ENCODE measurements at places on chromosomes 7 and 10. TPM values are rescaled to one million over a fixed set of nuclear protein-coding genes. Genes with fewer than 3 reads are reported as not detected.

DNA sequence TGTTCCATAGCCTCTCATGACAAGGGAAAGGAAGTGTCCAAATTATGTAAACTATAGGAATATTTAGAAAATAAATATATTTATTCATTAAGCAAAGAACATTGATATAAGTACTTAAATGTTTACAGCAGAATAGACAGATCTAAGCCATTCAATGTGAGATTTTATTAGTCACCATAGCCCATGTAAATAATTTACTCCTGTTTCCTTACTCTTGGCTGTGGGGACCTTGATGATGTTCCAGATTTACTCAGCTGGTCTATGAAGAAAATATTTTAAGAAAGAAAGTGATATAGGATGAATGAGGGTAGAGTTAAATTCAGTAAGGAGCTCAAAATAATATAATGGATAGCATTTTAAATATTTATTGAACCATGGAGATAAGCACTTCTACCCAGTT is 442.6 kb upstream of the KLF6 start:
- no peak for DNase-seq

- DNase-seq = peak; percentile 24
These were observed 52.4 kb downstream of the NPTX2 start for GRCh38 chr7:98669329-98670000.

GRCh38 chr10:50231515-50232260 is 19.6 kb downstream of the ASAH2 start:
- DNase-seq = no peak

- DNase-seq = peak; percentile 76
These were observed 6.1 kb downstream of the KCNH2 start for GRCh38 chr7:150972023-150972468.

DNA sequence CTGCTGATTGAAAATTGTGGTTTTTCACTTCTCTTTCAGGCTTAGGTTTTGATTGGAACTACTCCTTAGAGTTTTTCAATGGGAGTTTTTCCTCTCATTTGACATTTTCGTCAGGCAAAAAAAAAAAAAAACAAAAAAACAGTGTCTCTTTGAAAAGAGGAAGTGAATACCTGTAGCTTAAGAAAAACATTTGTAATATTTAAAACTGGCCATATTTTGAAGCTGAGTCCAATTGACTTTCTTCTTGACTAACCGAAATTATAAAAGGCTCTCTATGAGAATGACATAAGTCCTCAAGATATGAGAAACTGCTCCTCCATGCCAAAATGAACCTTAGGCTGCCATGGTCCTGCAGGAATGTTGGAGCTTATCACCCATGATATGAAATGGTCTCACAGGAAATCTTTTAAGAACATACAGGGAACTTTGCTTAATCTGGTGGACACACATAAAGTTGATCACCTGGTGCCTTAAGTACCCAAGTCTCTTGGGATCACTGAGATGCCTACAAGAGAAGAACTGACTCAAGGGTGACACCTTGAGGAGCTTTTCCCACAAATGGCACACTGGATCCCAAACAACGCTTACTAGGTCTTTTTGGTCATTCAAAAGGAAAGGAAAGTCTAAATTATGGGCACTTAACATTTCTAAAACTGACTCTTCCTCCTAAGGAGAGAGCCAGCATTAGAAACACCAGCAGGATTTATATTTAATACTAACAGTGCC is 263.4 kb downstream of the CDC14C start:
- no peak for DNase-seq

NPFFR1 gene
- total RNA-seq = not detected

ZPBP gene
- not detected for total RNA-seq

DNA sequence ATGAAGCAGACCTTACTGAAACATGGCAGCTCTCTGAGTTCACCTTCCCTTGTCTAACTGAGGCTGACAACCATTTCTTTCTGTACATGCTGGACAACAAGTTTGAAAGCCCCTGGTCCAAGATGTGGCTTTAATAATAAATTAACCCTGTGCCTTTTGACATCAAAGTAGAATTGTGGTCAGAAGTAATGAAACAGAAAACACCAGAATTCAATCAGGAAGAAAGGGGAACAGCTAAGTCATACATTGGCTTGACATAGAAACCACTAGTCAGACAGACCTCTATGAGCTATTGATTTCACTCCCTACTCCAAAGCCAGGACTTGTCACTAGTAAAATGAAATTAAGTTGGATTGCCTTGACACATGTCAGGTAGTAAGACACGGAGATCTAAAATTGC is 175.2 kb upstream of the ASAH2 start:
- no peak for DNase-seq

EGR2 gene
- total RNA-seq = 3.0 TPM

- no peak for DNase-seq
These were observed 62.4 kb upstream of the SDK1 start for GRCh38 chr7:3238525-3239210.

ITPRID1 gene
- total RNA-seq = not detected

GRCh38 chr10:72364239-72364777 is 9.6 kb upstream of the DNAJB12 start:
- DNase-seq = peak; percentile 96

DNA sequence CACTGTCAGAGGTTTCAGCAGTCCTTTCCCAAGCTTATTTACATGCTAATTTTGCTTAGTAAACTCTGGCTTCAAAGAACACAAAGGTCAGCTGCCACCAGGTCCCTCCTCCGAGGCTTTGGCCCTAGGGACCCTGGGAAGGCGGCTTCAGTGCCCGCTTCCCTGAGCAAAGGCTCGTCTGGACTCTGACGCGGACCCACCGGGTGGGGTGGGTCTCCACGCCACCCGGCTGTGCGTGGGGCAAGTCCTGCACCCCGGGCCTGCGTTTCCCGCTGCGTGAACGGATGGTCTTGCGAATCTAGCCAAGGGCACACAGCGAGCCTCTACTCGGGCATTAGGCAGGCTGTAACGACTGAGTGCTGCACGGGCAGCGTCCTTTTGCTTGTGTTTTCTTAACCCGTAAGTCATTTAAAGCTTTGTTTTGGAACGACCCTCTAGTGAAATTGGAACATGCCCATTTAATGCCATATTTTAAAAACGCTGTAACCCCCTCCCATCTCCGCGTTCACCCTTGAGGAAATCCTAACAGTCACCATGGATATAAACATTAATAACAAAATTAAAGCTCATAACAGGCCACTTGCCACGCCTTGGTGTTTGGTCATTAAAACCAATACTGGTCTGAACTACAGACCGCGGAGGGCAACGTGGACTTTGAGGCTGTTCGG is 828 bp downstream of the BNIP3 start:
- peak; percentile 77 for DNase-seq

FOXI2 gene
- 0.14 TPM for total RNA-seq

- DNase-seq = no peak
These were observed 652.8 kb upstream of the CELF2 start for GRCh38 chr10:10364902-10365301.

DNA sequence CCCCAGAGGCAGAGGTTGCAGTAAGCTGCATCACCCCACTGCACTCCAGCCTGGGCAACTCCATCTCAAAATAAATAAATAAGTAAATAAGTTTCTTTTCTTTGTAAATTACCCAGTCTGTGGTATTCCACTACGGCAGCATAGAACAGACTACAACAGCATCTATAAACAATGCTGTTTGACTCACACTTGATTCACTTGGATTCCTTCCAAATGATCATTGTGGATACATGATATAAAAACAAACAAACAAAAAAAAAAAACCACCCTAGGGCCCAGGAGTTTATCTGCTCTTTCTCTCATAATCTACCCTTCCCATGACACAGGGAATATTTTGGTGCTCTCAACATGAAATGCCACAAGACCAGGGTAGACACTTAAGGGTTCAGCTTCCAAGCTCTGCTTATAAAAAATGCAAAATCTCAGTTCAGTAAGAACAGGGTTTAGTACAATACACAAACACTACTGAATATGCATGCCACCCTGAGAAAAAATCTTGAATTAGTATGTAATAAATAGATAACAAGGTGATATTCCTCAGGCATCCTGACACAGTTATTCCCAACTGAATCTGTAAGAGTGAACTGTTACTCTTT is 200.9 kb downstream of the FAM107B start:
- no peak for DNase-seq

DNA sequence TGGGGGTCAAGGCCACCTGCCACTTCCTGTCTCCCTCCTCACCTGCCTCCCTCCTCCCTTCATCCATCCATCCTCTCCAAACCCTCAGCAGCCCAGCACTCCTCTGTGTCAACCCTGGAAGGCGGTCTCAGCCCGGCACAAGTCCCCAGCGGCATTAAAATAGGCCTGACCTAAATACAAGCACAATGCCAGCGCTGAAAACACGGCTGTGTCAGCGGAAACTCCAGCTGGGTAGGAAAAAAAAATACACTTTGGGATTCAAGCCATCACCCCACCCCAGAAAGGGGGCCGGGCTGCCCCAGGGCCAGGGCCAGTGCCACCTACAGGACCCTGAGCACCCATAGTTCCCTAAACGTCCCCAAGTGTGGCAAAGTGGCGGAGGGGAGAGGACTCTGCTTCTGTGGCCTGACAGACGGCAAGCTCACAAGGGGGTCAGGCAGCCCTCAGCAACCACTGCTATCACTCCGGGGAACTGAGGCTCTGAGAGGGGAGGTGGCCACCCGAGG is 22.7 kb upstream of the GTF2IRD1 start:
- DNase-seq = peak; percentile 70

DNA sequence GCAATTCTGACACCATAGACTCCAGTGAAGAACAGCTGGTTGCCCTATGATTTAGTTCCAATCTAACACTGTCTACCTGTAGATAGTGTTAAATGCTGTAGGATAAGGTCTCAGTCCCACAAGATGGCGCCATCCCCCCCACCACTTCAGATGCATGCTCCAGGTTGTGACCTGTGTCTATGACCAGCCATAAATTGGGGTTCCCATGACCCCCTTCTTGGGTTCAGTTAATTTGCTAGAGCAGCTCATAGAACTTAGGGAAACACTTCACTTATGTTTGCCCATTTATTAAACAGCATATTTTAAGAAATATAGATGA is 13.1 kb downstream of the CCSER2 start:
- no peak for DNase-seq

GRCh38 chr7:150668472-150668911 is 17.0 kb upstream of the GIMAP2 start:
- no peak for DNase-seq

DNA sequence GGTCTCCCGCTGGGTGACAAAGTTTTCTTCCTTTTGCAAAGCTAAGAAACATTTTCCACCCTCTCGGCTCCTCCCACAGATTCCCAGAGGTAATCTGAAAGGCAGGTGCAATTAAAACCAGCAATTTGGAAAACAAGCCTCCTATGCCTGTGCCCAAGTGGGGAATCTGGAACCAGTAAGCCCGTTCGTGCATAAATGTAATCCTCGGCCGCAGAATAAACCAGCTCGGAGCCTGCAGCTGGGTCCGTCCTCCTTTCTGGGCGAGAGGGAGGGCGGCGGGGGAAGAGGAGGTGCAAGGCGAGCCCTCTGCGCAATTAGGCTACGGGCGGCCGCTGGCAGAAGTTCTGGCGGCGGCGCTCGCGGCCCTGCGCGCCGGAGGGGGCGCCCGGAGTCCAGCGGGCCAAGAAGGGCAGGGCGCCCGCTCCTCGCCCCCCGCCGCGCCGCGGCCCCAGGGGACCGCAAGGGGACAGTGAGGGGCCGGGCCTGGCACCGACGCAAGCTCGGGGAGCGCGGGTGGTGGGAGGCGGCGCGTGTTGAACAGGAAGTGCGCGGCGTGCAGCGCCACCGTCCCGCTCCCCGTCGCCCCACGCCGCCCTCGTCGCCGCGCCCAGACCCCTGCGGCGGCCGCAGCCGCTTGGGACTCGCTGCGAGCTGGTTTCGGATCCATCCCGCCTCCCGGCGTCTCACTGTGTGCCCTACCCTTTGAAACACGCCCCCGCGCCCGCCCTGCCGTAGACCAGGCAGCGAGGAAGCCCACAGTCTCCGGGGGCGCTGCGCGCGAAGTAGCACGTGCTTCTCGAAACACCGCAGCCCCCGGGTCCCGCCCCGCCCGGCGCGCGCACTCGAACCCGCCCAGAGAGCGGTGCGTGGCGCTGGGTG is at the start of gene PRKAG2:
Gene PRKAG2 (minus strand): TSS at position 217 of the 879 bp plus-strand sequence. CDS start 495 bp downstream, outside the sequence.
- peak; percentile 94 for DNase-seq

GRCh38 chr10:78251016-78251385 is 217.3 kb downstream of the RPS24 start:
- DNase-seq = no peak

- no peak for DNase-seq
These were observed 718.2 kb upstream of the PCDH15 start for GRCh38 chr10:55519264-55519663.

- no peak for DNase-seq
These were observed 1.5 kb upstream of the OGDH start for GRCh38 chr7:44604941-44605340.

GRCh38 chr10:27826369-27826768 is 80.8 kb upstream of the MKX start:
- DNase-seq = no peak

- DNase-seq = no peak
These were observed 102.1 kb upstream of the ANLN start for GRCh38 chr7:36287371-36288241.

HHEX gene
- 9.9 TPM for total RNA-seq

ZNF467 gene
- total RNA-seq = 12.0 TPM

ANKRD61 gene
- total RNA-seq = not detected

- DNase-seq = no peak
These were observed 49.1 kb downstream of the GATA3 start for GRCh38 chr10:8103543-8103942.

MYPN gene
- 0.23 TPM for total RNA-seq
